ENCODE measurements at places on chromosomes 3 and 15.

DNA sequence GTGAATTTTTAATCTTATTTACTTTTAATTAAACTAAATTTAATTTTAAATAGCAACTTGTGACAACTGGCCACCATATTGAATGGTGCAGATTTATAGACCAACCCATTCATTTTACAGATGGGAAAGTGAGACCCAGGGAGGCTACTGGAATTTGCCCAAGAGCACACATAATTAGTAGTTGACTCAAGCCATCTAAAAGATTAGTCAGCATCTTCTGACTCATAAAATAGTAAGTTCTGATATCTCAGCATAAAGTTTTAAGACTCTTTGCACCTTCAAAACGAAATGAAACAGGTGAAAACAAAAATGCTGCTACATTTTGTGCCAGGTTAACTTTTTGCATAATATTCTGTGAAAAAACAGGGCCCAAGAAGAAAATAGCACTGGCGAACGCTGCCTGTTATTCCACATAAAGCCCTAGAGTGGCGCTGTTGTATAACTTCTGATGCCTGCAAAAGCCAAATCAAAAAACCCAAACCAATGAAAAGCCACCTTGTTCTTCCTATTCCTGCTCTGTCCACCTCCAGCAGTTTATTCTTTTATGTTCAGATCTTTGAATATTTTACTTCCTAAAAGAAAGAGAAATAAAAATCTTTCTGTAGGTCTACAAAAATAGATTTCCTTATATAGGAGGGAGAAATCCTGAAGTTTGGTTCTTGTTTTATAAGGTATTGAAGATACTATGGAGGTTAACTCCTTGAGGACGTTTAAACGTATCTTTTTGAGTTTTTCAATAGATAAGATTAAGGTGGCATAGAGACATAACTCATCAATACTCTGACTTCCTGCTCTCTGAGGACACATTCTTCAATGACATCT is 62.8 kb downstream of the OTOL1 start:
- peak; percentile 59 for DNase-seq

GRCh38 chr15:27958911-27959578 is 140.1 kb downstream of the OCA2 start:
- no peak for DNase-seq

GRCh38 chr15:77696871-77697270 is 64.2 kb upstream of the LINGO1 start:
- DNase-seq = no peak

- DNase-seq = no peak
Measured at GRCh38 chr3:158350971-158351370, 220.0 kb upstream of the MLF1 start.

GRCh38 chr3:1394188-1394587 is 301.4 kb downstream of the CNTN6 start:
- no peak for DNase-seq

GRCh38 chr3:108959017-108959416 is 5.3 kb upstream of the GUCA1C start:
- no peak for DNase-seq

- no peak for DNase-seq
Measured at GRCh38 chr15:73264881-73265280, 103.9 kb downstream of the HCN4 start.

DNA sequence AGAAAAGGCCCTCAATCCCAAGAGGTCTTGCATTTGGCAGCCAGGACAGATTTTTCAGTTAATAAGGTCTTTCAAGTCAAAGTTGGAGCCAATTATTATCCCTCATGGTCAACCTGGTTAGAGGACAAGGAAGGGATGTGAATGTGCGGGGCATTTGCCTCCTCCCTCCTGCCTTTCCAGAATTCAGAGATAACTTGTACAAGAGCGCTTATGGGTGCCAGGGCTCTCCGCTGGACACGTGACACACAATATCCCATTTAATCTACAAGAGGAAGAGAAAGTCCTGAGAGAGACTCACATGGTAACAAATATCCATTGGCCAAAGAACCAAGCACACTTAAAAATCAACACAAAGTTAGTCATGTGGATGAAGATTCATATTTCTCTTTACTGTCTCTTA is 78.5 kb upstream of the ST8SIA2 start:
- no peak for DNase-seq

GRCh38 chr15:34582461-34583371 is 735 bp downstream of the GOLGA8B start:
- peak; percentile 55 for DNase-seq

GRCh38 chr15:36959746-36960145 is 140.6 kb downstream of the MEIS2 start:
- peak; percentile 14 for DNase-seq

- no peak for DNase-seq
Measured at GRCh38 chr3:74347563-74348268, 266.7 kb downstream of the CNTN3 start.

DNA sequence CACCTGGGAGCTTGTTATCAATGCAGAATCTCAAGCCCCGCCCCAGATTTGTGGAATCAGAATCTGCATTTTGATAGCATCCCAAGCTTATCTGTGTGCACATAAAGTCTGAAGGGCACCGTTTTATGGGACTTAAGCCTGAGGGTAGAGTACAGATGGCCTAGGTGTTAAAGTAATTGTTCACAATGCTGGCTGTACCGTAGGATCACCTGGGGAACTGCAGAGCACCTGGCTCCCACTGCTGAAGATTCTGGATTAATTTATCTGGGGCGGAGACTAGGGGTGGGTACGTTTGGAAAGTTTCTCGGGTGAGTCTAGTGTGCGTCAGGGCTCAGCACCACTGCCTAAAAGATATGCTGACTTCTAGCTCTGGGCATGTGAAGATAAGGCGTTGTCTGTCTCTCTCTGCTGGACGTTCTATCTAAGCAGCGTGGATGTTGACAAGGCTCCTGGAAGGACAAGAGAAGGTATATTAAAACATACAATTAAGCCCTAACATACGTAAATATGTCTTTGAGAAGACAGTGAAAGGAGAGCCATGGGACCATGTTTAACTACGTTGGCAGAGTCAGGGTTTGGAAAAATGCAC is 63.2 kb upstream of the RASGRP1 start:
- no peak for DNase-seq

DNA sequence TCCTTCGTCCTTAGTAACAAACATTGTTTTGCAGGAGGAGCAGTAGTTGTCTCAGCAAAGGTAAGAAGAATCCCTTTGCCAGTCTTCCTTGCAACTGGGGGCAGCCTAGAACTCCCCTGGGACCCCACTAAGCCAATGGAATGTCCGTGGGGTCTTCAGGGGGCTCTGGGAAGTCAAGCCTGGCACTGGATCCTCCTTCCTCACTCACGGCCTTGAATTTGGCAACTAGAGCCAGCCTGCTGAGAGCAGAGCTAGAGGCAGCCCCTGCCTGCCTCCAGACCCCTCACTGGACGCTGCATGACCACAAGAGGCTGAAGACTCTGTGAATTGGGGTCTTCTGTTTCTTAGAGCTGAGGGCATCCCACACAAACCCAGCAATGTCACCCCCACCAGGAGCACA is 18.6 kb upstream of the PRR23E start:
- DNase-seq = no peak

DNA sequence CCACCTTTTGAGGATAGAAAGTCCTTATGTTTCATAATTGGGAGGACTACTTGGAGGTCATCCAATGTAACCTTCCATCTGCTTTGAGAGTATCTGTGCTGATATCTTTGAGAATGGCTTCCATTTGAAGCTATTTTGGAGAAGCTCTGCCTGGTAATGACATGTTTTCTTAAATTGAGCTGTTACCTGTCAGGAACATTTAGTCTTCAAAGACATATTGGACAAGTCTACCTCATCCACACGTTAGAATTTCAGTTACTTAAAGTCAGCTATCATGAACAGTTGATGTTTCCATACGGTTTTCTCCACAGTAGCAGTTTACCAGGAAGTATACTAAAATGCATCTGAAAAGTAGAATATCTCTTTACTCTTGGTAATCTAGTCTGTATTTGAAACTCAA is 318.5 kb downstream of the EDEM1 start:
- DNase-seq = no peak

DNA sequence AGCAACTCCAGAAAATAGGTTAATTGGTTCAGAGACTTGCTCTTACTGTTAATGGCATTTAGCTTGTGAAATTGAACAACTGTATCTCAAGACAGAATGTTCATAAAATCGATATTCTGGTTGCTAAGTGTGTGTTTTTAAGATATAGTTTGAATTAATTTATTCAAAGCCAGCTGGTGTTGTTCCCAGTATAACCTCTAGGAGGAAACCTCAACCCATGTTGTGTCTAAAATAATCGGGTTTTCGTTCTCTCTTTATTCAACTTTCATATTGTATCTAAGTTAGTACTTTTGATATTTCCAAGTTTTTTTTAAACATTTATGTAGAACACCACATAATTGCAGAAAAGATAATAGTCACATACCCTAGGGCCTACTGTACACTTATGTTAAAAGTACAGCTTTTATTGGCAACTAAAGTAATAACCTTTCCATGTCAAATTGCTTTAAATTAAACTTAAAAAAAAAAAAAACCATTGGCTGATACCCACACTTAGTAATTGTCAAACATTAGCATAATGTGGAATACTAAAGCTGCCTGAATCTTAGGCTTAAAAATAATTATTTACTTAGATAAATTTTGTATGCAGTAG is 90.9 kb downstream of the SAMMSON start:
- DNase-seq = peak; percentile 14

GRCh38 chr15:38042707-38043445 is 108.4 kb downstream of the TMCO5A start:
- DNase-seq = no peak

GRCh38 chr15:41309226-41309905 is 23.0 kb downstream of the OIP5 start:
- DNase-seq = no peak

DNA sequence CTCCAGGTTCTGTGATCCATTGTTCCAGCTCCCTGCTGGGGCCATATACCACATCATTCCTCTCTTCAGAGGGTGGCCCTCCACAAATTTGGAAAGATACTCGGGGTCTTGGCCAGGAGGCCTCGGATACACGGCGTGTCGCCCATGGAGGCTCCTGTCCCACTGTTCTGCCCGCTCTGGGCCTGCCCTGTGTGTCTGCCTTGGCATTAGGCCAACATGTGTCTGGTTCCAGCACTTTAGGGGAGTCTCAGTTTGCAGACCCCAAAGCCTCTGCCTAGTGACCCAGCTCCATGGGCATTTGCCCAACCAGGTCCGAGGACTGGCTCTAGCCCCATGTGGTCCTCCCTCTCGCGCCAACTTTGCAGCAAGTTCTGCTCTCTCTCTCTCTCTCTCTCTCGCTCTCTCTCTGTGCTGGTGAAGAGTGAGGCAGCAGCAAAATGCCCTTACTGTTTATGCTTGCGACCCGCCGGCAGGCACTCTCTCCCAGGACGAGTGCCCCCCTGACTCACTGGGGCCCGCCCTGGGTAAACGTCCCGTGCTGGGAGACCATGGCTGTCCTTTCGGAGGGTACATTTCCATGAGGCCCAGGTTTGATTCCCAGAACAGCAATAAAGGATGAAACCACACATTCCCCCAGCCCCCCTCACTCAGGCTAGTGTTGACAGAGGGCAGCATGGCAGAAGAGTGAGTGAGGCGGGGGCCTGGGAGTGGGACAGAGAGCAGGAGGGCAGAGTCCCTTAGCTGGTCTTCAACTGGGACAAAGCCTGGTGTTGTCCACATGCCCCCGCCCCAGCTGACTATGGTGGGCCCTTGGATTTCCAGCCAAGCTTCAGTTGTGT is 77.9 kb downstream of the ISG20 start:
- no peak for DNase-seq

DNA sequence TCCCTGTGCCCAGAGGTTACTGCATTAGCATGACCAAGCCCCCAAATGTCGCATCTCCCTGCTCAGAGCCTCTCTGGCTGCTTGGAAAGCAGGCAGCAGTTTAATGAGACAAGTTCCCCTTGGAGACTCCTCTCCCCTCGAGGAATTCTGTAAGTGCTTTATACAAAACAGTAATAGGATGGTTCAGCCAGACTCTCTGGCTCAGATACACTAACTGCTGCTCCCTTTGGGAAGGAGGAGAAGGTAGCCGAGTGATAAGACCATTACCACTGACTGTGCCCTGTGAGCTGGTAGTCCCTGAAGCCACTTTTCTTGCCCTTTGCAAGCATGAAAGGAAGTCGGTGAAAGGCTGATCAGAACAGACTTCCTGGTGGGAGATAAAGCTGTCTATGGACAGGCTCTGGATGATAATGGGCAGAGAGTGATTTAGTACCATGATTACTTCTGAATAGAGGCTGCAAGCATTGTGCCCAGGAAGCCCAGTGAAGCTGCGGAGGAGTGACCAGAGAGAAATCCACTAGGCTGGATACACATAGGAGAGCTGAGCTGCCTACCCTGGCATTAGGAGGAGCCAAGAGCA is 100.8 kb downstream of the SEMA6D start:
- no peak for DNase-seq

DNA sequence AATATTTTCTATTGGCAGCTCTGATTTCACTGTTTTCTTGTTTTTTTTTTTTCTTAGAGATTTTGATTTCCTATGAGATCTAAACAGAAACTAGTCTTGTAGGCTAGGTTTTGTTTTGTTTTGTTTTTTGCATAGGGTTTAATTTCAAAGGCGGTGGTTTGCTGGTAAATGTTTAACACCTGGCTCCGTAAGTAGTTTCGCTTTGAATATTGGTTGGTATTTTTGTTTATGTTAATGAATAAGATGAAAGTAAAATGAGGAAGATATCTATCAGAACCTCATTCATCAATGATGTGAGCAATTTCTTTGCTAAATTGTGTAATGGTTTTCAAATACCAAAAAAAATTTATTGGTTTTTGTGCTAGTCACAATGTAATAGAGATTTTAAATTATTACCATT is 39.7 kb upstream of the TM4SF1 start:
- DNase-seq = peak; percentile 24

DNA sequence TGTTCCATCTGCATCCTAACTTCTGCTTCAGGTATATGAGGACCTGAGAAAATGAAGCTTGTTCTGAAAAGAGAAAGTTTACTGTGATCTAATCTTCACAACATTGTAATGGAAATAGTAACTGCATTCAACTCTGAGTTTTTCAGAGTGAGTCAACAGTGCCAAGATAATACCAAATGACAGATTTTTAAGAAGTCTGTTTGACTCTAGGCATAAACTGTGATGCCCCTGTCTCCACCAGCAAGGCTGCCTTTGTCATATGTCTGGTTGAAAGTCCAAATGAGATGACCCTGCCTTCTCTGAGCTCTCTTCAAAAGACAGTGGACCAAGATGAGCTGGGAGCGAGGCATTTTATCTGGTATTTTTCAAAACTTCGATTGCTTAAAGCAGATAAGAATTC is 44.8 kb upstream of the B3GNT5 start:
- no peak for DNase-seq

DNA sequence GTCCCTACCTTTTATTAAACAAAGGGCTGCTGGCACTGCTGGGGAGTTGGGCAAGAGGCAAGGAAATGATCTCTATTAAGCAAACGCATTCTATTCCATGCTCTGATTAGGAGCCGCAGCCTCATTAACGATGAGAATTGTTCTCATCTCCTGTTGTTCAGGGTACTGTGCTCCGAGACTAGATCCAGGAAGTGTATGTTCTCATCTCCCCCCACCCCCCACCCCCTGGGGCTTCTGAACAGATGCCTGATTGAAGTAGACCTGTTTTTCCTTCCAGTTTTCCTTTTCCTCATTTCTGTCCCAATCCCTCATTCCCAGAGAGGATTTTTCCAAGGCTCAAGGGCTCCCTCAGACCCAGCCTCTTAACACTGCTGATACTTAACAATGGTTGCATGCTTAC is 81.6 kb upstream of the FEZF2 start:
- no peak for DNase-seq

Measured in kidney tubule cell (primary cell).